GM19239 (cell line): ENCODE measurements at places on chromosomes 3 and 15.
A peak's percentile ranks its signal among the peaks of the same experiment; 100 is the strongest.

DNA sequence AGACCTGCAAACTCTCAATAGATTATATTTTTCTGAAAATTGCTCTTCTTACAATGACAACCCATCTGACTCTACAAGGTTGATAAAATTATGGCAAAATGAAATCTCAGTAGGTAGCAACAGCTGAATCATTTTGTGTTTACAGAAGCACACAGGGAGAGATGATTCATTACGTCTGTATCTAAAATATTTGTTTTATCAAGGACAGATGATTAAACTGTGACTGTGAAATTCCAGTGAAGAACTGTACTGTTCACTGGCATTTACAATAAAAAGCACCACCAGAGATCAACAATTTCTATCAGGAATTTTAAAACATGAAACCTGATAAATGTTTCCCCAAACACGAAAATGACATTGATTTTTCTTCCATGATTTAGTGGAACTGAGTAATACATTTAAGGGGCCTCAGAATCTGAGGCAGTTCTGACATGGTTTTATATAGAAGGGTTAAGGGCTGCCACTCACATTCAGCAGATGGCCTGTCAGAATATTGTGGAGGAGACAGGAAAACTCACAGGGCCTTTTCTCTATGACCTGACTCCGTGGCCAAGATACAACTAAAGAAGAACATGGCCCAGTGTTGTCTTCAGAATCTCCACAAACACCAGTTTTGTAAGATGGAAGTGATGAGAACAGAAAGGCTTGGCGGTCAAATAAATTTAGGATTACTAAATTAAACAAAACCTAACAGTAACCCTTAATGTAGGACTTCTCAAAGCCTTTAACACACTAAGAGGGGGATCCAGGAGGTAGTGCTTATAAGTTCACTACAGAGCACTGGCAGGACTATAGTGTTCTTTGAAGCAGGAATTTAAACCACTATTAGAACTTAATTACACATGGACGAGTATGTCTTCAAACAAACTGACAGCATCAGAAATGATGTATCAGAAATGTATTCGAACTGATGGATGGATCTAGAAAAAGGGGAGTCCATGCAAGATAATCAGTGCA, 25.9 kb downstream of the RAD18 start:
- DNase-seq = no peak

DNA sequence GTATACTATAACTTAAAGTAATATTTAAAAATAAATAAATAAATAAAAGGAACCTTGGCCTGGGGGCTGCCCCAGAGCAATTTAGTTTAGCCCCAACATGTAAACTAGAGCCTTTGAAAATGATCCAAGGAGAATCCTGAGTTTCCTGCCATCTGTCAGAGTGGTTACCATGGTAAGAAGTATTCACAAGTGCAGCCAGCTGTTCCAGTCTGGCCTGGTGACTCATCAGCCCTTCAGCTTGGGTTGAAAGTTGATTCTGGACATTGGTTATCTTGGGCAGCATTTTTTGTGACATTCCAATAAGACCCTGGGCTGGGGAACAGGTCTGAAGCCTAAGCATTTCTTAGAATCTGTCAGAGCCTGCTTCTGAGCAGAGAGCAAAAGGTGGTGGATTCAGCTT, 72.7 kb upstream of the LRTM1 start:
- DNase-seq = no peak

GRCh38 chr15:67545864-67546263, 3.4 kb downstream of the MAP2K5 start:
- no peak for DNase-seq

DNA sequence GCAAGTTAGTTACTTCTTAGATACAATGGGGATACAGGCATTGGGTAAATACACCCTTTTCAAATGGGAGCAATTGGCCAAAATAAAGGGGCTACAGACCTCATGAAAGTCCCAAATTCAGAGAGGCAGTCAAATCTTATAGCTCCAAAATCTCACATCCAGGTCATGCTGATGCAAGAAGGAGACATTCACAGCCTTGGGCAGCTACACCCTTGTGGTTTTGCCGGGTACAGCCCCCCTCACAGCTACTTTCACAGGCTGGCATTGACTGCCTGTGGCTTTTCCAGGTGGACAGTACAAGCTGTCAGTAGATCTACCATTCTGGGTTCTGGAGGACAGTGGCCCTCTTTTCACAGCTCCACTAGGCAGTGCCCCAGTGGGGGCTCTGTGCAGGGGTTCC, 17.5 kb upstream of the PLSCR1 start:
- DNase-seq = no peak

DNA sequence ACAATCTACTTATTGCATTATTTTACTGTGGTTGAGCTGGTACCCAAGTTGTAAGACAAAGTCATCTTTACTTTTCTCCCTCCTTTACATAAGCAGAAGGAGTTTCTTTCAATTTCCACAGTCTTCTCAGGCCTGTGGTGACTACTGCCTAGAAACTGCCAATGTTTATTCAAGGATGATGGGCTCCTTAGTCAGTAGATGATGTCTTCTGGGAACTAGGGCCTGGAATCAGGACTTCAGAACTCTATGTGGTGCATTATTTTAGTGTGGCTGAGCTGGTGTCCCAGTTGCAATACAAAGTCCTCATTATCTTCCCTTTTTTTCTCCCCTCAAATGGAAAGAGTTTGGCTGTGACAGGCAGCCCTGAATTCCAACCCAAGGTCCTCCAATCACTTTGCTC, 1762.5 kb downstream of the SI start:
- no peak for DNase-seq

DNA sequence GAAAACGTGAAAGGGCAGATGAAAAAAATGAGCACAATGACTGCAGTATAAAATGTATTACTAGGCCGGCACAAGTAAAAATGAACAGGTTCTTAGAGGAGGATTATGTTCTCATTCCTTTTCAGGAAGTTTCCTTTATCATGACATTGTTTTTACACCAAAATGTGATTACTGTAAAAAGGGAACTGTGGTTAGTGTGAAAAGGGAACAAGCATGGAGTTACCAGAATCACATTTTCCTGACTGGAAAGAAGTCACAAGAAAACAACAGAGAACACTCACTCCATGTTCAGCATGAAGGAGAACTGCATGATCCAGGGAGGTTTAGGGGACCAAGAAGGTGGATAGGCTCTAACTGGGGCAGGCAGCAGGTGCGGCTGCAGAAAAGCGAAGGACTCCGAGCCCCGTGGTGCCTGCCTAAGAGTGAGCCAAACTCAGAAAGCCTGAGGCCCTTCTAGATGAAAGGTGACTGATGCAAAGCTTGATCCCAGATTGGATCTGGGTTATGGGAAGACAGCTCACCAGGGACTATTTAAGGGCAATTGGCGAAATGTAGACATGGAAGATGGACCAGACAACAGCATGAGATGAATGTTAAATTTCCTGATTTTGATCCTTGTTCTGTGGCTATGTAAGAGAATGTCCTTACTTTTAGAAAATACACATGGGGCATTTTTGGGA, 77.3 kb downstream of the CCR1 start:
- no peak for DNase-seq

- DNase-seq = peak; percentile 31
Observed at GRCh38 chr3:54188176-54188791, 65.9 kb downstream of the CACNA2D3 start.
